Activated T-helper 9 cell treated with anti-CD3 and anti-CD28 coated beads, Interleukin-2, amount 50 U/mL, for 16 hours (primary cell): ENCODE measurements at places on chromosomes 5 and 9.

- DNase-seq = no peak
These were observed 71.4 kb downstream of the RAPGEF6 start for GRCh38 chr5:131563434-131564228.

DNA sequence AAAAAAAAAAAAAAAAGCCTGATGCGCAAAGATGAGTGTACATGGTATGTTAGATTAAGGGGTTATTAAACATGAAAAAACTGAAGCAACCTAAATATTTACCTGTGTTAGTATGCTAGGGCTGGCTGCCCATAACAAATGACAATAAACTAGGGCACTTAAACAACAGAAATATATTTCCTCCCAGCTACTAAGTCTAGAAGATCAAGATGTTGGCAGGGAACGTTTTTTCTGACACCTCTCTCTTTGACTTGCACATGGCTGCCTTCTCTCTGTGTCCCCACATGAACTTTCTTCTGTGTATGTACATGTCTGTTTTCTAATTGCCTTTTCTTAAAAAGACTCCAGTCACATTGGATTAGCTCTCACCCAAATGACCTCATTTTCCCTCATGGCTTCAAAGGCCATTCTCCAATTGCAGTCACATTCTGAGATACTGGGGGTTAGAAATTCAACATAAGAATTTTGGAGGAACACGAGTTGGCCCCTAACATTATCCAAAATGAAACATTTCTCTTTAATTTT lies 694.5 kb downstream of the CDH9 start:
- DNase-seq = no peak

DNA sequence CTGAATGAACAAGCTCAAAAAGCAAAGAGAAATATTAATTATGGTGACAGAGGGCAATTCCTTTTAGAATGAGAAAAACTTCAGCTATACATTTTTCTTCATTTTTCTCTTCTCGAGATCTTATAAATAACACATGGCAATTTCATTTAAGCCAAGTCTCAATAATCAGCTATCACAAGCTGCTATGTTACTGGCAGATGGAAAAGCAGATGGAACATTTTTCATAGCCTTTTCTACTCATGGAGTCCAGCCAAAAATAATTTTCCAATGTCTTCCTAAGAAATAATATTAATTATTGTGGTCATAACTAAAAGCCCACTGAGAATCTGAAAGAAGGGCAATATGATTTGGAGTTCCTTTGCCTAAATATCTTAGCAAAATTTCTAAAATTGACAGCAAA lies 35.6 kb downstream of the SKIC3 start:
- DNase-seq = no peak

- DNase-seq = no peak
These were observed 245.4 kb downstream of the MLLT3 start for GRCh38 chr9:20376731-20377375.

DNA sequence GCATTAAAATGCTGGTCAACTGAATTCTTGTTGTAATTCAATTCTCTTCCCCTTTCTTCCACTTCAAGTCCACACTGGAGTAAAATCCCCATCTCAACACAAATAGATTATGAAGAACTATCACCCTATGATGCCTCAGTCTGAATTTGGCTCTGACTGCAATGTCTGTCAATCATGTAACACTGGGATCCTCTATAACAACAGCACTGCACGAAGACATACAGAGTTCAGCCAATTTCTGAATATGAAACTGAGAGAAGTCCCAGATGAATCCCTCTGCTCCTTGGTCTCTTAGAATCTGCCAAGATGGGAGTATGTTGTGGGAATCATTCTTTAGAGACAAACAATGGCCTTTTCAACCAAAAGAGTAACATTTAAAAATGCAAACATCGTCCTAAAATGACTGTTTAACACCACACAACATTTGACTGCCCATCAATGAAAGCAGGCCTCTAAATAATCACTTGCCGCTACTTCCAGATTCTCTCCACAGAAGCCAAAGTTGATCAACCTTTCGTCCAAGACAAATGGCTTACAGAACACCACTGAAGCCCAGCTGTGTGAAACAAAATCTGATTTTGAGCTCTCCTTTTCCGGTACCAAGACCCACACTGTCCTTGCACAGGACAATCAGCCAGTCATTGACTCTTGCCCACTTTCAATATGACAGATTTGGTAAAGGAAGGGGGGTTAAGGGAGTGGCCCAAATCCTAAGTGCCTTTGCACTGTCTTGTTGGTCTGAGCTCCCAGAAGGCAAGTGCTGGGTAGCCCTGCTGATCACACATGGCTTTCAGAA lies 258.0 kb downstream of the EBF1 start:
- DNase-seq = no peak

GRCh38 chr5:133247151-133247709 lies 195.4 kb downstream of the HSPA4 start:
- no peak for DNase-seq

GRCh38 chr9:136187197-136187596 lies 17.7 kb downstream of the LHX3 start:
- DNase-seq = no peak

DNA sequence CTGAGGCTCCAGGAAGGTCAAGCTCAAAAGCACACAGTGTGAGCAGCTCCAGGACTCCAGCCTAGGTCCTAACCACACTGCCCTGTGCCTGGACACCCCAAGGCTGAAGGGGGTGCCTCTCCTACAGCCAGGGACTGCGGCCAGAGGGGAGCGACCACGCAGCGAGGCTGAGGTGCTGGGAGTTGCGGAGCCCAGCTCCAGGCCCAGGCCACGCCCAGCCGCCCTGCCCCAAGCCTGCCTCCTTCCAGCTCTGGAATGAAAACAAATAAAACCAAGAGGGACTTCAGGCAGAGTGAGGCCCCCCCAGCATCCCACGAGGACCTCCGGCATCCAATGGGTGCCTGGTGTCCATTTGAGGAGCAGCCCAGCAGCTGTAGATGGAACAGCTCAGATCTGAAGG lies 15.2 kb downstream of the VAV2 start:
- no peak for DNase-seq

GRCh38 chr9:12274577-12274976 lies 418.6 kb upstream of the TYRP1 start:
- DNase-seq = no peak

DNA sequence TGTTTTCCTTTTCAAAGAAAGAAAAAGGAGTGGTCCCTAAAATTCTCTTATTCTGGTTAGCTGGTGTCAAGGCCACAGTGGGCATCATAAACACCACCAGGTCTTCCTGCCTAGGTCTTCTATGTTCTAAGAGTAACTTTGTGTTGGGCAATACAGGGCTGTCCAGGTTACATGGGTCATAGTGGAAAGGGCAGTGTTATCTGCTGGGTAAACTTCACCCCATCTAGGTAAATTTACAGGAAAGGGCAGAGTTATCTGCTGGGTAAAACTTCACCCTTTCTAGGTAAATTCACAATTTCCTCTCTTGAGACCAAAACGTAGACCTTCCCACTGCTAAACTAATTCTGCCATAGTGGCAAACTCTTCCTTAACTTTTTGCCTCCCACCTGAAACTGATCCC lies 18.9 kb upstream of the JAKMIP2 start:
- DNase-seq = no peak

DNA sequence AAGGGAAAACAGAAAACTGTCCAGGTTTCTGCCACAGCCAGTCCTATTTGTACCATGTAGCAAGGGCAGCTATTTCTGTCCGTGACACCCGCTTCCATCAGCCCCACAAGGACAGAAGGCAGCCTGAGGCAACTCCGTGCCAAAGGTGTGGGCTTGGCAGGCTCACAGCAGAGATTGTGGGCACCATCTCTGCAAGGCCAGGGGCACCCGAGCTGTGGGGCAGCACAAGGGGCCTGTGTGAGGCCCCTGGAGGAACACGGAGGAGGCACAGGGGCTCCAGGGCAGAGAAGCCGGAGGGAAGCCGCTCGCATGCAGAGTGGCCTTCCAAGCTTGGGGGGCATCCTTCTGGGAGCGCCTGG lies 43.5 kb downstream of the COL23A1 start:
- DNase-seq = no peak

DNA sequence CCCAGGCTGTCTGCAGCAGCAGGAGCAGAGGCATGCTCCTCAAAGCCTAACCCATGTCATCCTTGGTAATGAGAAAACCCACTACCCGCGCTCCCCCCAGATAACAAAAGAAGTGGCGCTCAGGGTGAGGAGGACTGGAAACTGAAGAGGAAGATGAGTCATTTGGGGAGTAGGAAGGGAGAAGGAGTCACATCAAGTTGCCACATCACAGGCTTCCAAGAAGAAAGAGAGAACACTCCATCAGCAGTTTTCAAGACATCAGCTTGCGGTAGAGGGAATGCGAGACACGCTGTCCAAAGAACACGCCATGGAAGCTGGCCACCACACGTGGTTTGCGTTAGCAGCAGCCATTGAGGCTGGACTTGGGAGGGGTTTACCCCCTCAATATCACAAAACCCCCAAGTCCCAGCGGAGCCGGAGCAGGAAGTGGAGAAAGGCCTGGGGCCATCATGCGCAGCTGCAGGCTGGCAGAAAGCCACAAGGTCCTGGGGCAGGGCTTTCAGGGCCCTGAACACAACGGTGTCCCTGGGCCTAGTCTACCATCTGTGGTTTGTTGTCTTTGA lies 41.5 kb downstream of the SH3PXD2B start:
- DNase-seq = no peak

DNA sequence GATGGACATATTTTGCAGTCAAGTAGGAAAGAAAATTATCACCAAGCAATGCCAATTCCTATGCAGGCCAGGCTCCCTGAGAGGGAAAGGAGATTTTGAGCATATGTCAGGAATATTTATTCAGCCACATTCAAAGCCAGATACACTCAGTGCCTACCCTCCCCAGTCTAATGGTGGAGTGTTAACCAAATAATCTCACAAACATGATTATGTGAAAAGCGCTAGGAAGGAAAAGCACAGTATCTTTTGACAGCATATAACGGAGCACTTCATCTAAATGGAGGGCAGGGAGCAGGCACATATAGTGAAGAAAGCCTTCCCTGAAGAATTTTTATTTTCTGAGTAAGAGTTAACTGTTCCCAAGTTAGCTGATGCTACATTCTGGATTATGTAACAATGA lies 80.3 kb upstream of the SLC30A5 start:
- no peak for DNase-seq

GRCh38 chr5:72474046-72474500 lies 33.1 kb downstream of the ZNF366 start:
- no peak for DNase-seq

- DNase-seq = no peak
These were observed 71.1 kb downstream of the FBXL7 start for GRCh38 chr5:15571081-15571480.

DNA sequence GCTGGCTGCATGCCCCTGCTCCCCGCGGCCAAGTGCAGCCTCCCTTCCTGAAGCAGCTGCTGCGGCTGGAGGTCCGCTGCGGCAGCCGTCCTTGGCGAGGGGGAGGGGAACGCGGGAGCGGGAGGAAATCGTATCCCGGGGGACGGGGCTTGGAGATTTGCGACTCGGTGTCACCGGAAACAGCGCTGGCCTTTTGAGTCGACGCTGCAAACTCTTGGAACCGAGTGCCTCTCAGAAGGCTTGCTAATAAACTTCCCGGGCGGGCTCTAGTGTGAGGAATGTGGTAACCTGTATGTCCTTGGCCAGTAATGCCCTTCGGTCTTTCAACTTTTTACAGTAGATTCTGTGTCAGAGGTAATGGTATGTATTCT lies 82.7 kb downstream of the PTPDC1 start:
- no peak for DNase-seq

- DNase-seq = no peak
These were observed 29.8 kb downstream of the NR4A3 start for GRCh38 chr9:99851500-99851822.

DNA sequence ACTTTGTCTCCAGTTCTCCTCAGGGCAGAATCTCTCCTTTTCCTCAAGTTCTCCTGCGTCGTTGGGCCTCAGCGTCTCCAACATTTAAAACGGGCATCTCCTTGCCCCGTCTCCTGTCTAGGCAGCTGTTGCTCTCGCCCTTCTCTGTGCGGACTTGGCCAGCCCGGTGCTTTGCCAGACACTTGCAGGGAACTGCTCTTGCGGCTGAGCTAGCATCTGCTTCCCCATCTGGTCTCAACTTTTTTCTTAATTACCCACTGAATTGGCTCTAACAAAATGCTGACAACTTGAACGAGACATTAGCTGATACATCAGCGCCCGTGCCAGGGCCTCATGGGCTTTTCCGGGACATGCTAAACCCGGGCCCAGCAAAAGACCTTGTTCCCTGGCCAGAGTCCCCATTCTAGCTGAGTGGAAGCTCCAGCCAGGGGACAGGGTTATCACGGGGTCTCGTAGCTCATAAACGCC lies 25.1 kb downstream of the ZNF618 start:
- DNase-seq = no peak

DNA sequence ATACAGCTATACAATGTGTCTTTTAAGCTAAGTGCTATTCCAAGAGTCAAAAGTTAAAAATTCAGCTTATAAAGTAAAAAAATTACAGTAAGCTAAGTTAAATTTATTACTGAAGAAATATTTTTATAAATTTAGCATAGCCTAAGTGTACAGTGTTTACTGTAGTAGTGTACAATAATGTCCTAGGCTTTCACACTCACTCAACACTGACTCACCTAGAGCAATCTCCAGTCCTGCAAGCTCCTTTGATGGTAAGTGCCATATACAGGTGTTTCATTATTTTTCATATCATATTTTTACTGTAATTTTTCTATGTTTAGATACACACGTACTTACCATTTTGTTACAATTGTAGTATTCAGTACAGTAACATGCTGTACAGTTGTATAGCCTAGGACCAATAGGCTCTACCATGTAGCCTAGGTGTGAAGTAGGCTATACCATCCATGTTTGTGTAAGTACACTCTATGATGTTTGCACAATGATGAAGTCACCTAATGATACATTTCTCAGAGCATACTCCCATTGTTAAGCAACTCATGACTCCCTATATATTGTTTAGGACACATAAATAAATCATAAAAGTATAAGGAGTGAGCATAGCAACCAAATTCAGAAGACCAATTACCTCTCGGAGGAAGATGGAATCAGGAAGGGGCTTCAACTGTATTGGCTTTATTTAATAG lies 165.1 kb upstream of the SLC30A5 start:
- DNase-seq = no peak

- no peak for DNase-seq
These were observed 12.5 kb downstream of the GDF9 start for GRCh38 chr5:132853790-132854189.

- no peak for DNase-seq
These were observed 123.2 kb downstream of the RMI1 start for GRCh38 chr9:84103651-84104377.
